Left lobe of liver (tissue), 2 donors: ENCODE measurements at places on chromosomes 4 and X.

DNA sequence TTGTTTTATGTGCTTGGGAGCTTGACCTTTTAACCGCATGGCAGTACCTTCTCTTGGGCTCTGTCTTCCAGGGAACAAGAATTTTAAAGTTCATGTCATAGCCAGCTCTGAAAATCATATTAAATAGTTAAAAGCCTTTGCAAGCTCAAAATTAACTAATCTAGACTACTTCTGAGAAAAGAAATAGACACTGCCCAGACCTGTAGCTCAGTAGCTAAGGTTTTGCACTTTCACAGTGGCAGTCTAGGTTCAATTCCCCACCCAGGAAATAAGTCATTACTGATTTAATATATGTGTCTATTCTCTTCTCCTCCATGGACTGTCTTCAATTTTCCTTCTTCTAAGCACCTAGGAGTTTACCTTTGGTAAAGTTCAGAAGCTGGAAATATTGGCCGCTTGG, 27.4 kb downstream of the HSD17B11 start:
- DNase-seq, result no peak

GRCh38 chr4:43264730-43265129, 372.2 kb downstream of the GRXCR1 start:
- DNase-seq, result no peak

- DNase-seq, result no peak
Observed at GRCh38 chrX:31228909-31229308, 157.1 kb upstream of the FTHL17 start.

- no peak for DNase-seq
Observed at GRCh38 chr4:98963538-98964433, 31.7 kb upstream of the METAP1 start.

GRCh38 chrX:16827225-16827624, 41.0 kb downstream of the TXLNG start:
- DNase-seq, result no peak

DNA sequence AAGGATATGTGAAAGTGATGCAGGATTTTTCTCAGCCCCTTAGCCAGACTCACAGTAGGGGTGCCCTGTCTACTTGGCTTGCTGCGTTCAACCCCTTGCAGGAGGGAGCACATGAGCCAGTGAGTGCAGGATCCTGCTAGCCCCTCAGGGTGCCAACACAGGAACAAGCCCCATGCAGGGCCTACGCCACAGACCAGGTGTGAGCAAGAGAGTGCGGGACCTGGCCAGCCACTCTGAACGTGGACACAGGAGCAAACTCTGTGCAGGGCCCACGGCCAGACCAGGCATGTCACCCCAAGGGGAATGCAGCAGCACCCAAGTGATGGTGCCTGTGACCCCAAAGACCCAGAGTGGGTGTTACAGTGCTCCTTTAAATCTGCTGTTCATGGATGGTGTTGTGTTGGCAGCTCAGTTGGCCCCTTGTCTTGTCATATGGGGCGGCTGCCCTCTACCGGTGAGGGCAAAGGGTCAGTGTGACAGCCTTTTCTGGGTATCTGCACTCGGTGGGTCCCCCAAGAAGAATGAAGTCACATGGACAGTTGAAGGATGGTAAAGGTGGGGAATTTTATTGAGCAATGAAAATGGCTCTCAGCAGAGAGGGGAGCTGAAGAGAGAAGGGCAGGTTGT, 188.4 kb upstream of the MAOA start:
- no peak for DNase-seq

GRCh38 chrX:9308426-9308825, 156.4 kb upstream of the TBL1X start:
- no peak for DNase-seq

GRCh38 chrX:24877854-24878650, 137.7 kb downstream of the ARX start:
- DNase-seq, result no peak

DNA sequence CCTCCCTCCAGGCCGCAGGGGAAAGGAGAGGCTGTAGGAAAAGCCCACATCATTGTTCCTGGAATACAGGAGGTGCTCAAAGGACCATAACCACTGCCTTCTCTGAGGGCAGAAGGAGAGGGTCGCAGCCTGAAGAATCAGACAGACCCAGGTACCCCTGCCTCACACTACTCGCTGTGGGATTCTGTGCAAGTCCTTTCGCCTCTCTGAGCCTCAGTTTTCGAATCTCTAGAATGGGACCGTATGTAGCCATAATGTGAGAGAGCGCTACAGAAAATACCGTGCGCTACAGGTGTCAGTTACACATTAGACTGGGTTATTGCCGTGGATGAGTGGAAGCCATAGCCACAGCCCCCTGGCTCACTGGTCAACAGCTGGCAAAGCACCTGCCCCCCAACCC, 78.2 kb upstream of the PSAPL1 start:
- DNase-seq, result no peak

- no peak for DNase-seq
Observed at GRCh38 chr4:117702353-117702752, 331.9 kb upstream of the NDST3 start.

DNA sequence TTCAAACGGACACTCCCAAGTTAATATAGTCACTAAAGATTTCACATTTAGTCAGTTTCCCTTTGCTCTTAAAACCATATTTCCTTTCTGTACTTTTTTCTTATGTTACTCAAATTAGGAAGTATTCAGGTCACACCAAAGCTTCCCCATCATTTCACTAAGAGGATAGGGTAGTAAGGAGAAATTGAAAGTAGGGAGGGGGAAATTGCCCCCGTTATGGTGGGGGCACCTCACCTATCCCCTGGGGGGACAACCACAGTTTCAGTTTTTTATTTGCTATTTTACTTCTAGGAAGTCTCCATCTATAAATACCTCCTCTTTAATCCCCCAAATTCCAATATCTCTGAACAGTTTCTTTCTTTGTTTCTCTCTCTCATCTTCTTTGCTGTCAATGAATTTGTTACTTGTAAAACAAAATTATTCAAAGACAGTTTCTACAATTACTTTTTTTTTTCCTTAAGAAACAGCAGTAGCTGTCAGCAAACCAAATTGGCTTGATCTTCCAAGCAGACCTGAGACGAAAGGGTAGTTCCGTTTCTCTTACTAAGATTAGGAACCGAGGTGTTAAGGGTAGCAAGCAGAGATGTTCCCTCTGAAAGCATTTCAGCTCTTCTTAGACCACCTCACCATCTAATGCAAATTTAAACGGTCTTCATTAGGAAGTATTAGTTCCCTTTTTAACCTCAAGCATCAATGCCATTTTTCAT, 160.2 kb upstream of the KLF3 start:
- DNase-seq, result no peak

- no peak for DNase-seq
Observed at GRCh38 chr4:44462259-44462658, 13.7 kb upstream of the KCTD8 start.

DNA sequence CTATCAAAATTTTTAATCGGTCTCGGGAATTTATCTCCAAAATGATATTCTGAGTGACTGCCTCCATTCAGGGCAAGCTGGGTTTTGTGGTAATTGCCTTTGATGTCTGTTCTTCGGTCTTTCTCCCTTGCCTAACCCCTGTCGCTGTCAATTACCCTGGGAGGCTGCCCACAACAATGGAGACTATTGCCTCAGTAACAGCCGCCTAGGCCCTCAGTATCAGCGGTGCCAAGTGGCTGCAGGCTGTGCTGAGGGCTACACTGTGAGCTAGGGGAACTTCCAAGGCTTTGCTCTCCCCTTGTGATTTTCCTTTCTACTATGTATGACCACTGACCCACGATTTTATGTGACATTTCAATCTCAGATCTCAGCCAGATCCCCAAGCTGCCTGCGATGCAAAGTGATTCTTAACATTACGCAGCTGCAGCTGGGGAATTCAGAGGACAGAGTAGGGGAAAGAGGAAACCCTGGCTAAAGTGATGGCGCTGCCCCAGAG, 36.3 kb upstream of the REST start:
- no peak for DNase-seq

- no peak for DNase-seq
Observed at GRCh38 chrX:145729635-145730034, 88.0 kb upstream of the SLITRK2 start.

- no peak for DNase-seq
Observed at GRCh38 chr4:85740431-85740861, 265.5 kb downstream of the ARHGAP24 start.

DNA sequence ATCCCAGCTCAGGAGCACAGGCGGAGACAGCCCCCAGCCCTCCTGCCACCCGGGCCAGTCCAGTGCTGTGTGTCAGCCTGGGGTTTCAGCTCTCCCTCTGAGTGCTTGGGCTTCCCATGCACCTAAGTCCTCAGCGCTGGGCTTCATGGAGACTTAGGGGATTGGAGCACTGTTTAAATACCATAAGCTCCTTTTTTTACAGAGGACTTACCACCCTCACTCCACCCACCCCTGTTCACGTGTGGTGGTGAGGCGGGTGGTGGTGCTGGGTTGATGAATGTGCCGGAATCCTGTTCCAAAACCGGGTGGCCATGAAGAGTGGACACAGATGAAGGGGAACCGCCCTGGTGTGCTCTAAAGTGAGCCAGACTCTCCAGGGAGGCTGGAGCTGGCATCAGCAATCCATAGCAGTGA, 66.9 kb downstream of the PSAPL1 start:
- no peak for DNase-seq

GRCh38 chr4:14008494-14008893, 381.0 kb upstream of the BOD1L1 start:
- DNase-seq, result no peak

DNA sequence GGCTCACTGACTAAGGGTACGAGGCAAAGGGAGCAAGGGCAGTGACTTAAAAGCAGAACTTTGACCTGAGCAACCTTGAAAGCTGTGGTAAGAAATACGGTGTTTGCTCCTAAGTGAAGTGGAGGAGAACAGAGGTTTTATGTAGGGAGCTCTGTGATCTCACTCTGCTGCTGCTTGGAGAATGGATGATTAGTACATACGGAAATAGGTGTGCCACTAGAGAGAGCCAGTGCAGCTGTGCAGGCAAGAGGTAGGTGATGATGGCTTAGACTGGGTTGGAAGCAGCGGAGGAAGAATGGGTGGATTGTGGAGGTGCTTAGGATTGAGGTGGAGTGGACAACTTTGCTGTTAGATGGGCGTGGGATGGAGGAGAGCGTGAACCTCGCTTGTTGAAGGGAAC, 85.0 kb downstream of the FAM193A start:
- peak; percentile 12 for DNase-seq

- DNase-seq, result no peak
Observed at GRCh38 chr4:88130544-88131305, 27.7 kb downstream of the ABCG2 start.

DNA sequence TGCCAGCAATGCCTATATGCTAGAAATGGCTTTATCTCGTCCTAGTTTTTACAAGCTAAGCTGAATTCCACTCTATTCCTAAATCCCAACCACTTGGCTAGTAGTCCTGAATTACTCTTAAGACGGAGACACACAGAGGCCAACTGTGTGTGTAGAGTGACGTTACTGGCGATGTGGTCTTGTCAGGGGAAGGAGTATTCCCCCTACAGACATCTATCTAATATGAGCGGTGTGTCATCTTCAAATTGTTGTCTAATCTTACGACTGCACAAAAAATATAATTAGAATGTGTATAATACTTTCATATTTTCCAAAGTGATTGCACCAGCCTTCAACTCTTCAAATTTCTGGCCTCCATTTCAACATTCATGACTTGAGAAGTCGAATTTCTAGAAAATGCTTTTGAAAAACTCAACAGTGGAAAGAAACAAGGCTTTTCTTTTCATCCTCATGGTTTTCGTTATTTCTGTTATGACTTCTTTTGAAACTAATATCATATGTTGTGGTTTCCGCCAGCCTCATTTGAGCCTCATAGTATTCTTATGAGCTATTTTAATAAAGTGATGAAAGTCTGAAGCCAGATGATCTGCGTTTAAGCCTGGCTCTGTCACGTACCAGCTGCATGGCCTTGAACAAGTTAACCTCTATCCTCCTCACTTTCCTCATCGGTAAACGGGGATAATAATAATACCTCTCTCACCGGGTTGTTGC, 132.3 kb downstream of the SOWAHB start:
- no peak for DNase-seq

- no peak for DNase-seq
Observed at GRCh38 chrX:47413179-47413594, 42.8 kb downstream of the ZNF157 start.

GRCh38 chr4:13701937-13702446, 74.5 kb upstream of the BOD1L1 start:
- DNase-seq, result peak; percentile 54

GRCh38 chrX:19193565-19193964, 71.3 kb upstream of the ADGRG2 start:
- no peak for DNase-seq

DNA sequence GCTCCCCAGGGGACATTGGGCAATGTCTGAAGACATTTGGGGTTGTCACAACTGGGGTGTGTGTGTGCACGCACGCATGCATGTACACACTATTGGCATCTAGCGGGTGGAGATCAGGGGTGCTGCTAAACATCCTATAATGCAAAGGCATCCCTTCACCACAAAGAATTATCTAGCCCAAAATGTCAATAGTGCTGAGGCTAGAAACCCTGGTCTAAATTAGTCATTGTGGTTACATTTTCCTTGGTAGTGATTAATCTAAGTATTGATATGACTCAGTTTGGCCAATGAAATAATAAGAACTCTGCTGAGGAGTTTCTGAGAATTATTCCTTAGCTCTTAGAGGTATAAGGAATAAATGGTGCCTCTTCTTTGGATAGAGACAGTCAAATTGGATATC, 200.2 kb downstream of the CLCN4 start:
- no peak for DNase-seq

DNA sequence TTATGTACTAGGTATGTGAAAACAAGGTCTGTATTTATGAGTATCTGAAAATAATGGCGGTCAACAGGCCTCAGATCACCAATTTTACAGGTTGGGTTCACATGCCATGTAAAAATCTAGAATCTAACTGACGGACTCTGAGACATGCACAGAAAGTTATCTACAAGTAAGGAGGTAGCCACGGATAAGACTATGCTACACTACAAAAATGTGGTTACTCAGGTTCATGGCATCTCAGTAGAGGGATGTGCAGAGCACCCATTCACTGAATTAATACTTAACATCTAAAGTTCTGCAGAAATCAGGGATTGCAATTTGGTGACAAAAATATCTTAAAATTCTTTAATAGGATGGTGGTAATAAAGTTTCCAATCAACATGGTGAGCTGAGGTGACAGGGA, 155.9 kb downstream of the APBB2 start:
- DNase-seq, result no peak

- DNase-seq, result no peak
Observed at GRCh38 chrX:71542825-71543224, 9.9 kb downstream of the OGT start.

DNA sequence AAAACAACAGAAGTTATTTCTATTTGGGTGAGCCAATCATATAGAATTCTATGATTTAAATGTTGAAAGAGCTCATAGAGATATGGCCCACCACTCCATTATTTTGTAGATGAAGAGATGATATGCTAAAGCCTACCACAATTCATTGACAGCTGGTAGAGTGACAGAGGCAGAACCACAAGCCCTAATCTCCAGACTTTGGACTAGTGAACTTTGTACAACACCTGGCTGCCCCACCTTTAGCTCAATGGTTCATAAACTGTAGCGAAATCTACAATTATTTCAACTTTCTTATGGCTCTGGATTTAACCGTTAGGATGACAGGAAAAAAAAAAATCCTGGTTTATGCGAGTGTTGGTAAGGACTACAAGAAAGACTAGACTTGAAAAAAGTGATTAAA, 50.9 kb downstream of the PRKG2 start:
- no peak for DNase-seq

- DNase-seq, result no peak
Observed at GRCh38 chr4:107850438-107850837, 25.7 kb downstream of the SGMS2 start.

GRCh38 chr4:113394108-113394729, 344.8 kb downstream of the ANK2 start:
- DNase-seq, result no peak
